ENCODE measurements at places on chromosomes 5 and 9. TPM values are rescaled to one million over a fixed set of nuclear protein-coding genes. Genes with fewer than 3 reads are reported as not detected.

DNA sequence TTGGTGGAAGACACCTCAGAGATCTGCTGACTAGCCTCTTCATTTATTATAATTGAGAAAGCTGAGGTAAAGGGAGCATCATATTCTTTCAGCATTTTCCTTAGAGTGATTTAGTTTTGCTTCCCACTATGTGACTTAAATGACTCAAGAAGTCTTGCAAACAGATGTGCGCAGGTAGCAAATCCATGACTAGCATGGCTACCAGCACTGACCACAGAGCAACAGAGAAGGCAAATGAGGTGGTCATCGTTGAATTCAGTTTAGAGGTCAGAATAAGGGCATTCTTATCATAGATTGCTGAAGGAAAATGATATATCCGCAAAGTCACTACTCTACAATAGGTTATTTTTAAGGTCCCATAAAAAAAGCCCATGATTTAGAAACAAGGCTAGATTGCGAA lies 162.2 kb downstream of the PIK3R1 start:
- no peak for DNase-seq

PLPP7 gene
- polyA plus RNA-seq, result 2.4 TPM

ACOT12 gene
- polyA plus RNA-seq, result 0.61 TPM

- no peak for DNase-seq
These were observed 59.4 kb upstream of the C5orf46 start for GRCh38 chr5:147965715-147966114.

LHFPL2 gene
- 58.7 TPM for polyA plus RNA-seq

SLC36A3 gene
- not detected for polyA plus RNA-seq

DNA sequence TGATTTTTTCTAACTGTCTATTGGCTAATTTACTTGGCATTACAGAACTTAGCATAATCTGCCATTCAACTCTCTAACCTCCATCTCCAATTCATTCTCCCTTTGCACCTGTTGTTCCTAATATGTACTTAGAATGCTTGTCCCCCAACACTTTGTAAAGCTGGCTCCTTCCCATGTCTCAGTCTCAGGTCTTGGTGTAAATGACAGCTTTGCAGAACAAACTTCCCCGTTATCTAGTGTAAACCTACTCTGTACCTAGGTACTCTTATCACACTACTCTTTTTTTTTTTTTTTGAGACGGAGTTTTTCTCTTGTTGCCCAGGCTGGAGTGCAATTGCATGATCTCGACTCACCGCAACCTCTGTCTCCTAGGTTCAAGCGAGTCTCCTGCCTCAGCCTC lies 77.2 kb upstream of the CTNNA1 start:
- no peak for DNase-seq

GPR150 gene
- polyA plus RNA-seq, result not detected

- no peak for DNase-seq
These were observed 11.1 kb downstream of the HNRNPAB start for GRCh38 chr5:178215280-178216002.

- no peak for DNase-seq
These were observed 322.1 kb downstream of the DEPDC1B start for GRCh38 chr5:60377826-60378225.

NTRK2 gene
- polyA plus RNA-seq, result 116 TPM

- DNase-seq, result no peak
These were observed 128.9 kb upstream of the TARS1 start for GRCh38 chr5:33311893-33312292.

ADRB2 gene
- polyA plus RNA-seq, result 0.13 TPM

NANS gene
- 38.9 TPM for polyA plus RNA-seq

SPATA31D4 gene
- polyA plus RNA-seq, result not detected

DNA sequence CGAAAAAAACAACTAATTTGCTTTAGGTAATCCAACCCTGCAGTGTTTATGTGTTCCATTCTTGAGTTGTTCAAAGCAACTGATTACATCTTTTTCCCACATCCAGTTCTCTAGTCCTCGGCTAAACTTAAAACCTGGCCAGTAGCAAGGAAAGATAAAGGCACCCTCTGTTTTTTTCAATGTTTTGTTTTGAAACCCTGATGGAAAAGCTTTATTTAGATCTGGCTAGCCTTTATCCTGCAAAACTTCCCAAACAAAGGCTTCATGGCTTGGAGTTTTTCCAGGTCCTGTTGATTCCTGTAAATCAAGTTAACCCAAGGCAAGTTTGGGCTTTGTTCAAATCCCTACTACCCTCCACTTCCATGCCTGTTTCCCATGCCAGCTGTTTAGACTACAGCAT lies 105.1 kb downstream of the CEMIP2 start:
- no peak for DNase-seq

LRRC19 gene
- polyA plus RNA-seq, result 23.5 TPM
